ENCODE measurements at places on chromosomes 3 and 15.

- no peak for DNase-seq
These were observed 387.3 kb downstream of the EPHA3 start for GRCh38 chr3:89494734-89495133.

DNA sequence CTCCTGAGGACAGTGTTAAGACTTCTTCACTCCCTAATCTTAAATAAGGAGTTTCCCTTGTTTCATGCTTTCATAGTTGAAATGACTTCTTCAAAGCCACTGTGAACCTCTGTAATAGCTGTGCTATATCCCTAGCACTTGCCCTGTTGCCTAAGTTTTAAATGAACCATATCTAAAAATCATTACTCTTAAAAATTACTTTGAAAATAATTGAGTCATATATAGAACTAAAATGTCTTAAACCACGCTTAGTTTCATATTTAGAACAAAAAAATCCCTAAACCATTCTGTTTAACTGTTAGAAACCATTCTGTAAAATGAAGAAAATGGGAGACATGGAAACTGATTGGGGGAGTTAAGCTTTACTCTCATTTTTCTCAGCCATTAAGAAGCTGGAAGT is 29.8 kb downstream of the DNAJC19 start:
- no peak for DNase-seq

DNA sequence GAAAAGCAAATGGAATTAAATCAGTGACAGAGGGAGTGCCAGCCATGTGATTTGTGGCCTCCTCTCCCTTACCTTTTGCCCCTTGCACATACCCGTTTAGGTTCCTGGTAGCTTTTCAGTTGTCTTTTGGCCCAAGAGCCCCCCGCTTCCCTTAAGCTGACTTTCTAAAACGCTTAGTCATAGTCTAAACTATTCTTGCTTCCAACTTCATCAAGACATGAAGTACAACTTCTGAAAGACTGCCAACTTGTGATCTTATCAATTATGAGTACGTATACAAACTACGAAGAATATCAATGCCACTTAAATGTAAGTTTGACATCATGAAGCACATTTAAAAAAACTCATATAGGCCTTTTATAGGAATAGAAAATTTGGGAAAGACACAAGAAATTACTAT is 61.9 kb downstream of the EIF3J start:
- no peak for DNase-seq

DNA sequence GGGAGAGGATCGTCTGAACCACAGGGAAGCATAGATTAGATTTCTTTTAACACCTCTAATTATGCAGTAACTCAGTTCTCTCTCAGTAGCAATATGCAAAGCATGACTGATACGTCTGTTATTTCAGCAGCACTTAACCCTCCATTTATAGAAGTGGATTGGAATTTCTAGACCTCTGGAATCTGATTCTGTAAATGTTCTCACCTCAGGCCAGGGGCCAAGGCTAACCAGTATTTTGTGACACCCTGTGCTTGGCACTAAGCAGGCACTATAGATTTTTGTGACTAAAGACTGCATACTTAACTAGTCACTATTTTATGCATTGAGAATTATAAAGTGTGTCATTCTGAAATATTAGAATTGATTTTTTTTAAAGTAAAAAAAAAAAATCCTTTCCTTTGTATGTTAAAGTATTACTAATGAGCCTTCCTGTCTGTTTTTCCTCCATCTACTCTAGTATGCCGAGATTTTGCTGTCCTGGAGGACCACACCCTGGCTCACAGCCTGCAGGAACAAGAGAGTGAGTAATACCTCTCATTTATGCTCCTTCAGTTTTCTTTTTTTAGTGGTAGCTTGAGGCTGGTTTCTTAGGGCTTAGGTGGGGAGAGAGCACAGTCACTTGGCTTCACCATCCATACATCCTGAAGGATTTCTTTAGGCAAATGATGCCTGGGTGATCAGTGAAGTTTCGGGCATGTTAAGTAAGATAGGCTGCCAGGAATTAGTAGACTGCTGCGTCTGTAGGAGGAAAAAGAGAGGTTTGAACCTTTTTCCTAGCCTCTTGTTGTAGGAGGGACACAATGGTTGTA is 26.5 kb upstream of the UTS2B start:
- no peak for DNase-seq

- DNase-seq: no peak
These were observed 435.2 kb upstream of the SUCLG2 start for GRCh38 chr3:68089572-68090011.

GRCh38 chr15:96070636-96071035 is 259.9 kb upstream of the NR2F2 start:
- no peak for DNase-seq

- DNase-seq: no peak
These were observed 7.1 kb downstream of the ITGA11 start for GRCh38 chr15:68424754-68425390.

DNA sequence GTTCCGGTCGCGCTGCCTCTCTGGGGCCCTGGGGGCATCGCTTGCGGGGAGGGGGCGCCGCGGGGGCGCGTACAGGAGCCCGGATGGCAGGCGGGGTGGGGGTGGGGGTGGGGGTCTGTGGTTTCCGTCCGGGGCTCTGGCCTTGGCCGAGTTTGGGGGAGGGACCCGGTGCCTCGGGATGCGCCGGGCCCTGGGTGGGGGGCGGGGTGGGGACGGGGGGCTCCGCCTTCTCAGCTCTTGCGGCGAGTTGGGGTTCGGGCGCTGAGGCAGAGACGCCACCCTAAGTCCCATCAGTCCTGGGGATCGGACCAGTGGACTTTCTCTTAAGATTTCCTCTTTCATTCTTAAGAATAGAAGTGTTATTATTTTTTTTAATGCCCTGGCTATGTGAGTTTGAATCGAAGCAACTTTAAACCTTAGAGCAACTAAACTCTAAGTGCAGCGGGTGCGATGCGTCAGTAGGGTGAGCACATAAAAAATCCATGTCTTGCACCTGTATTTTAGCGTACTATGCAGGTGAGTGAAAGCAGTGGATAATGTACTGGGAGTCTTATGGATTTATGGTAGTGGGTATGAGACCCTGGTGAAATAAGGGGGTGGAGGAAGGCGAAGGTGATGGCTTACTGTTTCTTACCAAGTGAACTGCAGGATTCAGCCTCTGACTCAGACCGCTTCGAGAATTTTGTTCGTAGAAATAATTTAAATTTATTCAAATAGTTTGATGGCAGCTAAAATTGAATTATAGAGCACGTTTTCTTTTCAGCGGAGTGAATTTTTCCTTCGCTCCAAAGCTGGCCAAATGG is 762 bp downstream of the CTNNB1 start:
- DNase-seq: peak; percentile 40

DNA sequence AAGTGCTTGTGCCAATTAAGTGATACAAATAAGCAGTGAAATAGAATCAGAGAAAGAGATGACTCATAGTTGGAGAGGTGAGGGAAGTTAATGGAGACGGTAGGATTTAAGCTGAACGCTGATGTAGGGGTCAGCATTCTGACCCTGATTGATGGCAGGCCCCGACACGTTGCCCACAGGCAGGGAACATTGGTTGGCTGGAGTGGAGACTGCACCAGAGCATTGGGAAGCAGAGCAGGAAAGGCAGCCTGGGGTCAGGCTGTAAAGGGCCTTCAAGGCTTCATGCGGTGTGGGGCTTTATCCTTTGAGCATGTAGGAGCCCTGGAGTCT is 68.6 kb downstream of the DCUN1D1 start:
- no peak for DNase-seq

DNA sequence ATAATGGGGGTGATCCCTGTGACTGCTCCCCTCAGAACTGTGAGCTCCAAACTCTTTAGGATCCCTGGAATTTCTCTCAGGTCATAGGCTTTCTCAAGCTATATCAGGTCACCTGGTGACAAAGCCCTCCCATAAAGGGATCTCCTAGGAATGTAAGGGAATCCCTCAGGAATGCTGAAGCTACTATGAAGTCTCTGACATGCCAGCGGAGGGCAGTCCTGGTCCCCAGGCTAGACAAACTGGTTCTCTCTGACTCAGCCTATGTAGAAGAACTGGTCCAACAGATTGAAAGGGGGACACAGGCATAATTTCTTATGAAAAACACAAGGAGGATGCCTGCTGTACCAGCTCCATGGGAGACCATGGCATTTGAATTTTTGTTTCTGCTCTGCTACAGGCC is 6.7 kb downstream of the LPCAT4 start:
- DNase-seq: no peak
